ENCODE measurements at places on chromosomes 2 and 18.

DNA sequence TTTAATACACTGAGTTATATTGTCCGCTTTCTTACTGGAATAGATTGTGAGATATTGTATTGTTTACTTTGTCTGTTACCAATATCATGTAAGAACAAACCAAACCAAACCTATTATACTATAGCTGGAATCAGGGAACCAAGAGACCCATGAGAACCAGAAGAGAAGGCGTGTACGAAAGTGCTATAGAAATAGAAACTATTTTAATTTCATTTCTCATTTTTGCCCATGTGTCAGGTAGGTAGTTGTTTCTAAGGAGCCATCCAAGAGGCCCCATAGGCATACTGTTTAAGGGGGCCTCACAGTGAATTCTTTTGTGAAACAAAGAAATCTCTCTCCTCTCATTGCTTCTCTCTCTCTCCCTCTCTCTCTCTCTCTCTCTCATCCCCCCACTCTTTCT lies 363.6 kb downstream of the RNF144A start:
- H3K4me3 ChIP-seq: no peak overlapping the region
- H3K36me3 ChIP-seq: no peaks in the 10 kb centered on the region
- peaks cover 2% of the 10 kb centered on the region for H3K27me3 ChIP-seq
- H3K27ac ChIP-seq: no peak overlapping the region

DNA sequence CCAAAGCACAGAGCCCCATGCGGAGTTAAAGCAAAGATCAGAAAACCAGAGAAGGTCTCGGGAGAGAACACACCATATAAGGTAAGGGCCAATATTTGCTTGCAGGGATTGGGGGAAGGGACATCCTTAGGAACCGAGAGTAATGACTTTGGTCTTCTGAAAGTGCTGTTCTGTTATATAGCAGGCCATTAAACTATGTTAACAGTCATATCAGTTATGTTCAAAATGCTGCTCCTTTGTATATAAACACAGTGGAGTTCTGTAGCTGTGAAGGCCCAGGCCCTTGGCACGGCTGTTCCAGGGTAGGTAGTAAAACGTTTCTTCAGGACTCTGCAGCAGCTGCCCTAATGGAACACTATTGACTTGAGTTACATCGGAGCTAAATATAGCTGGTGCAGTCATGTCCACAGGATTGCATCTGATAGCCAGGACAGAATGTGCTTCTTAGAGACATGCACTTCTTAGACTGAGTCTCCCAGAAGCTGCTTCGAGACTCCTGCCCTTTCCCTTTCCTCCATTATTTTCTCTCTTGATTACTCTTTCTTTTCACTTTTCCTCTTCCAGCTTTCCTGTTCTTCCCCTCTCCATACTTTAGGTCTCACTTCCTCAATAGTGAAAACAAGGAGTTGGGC lies 122.4 kb downstream of the SETBP1 start:
- H3K4me1 ChIP-seq: peaks cover 96% of the 10 kb centered on the region
- H3K36me3 ChIP-seq: peaks cover 43% of the 10 kb centered on the region
- no peak overlapping the region for H3K27ac ChIP-seq
- H3K4me3 ChIP-seq: no peak overlapping the region

DNA sequence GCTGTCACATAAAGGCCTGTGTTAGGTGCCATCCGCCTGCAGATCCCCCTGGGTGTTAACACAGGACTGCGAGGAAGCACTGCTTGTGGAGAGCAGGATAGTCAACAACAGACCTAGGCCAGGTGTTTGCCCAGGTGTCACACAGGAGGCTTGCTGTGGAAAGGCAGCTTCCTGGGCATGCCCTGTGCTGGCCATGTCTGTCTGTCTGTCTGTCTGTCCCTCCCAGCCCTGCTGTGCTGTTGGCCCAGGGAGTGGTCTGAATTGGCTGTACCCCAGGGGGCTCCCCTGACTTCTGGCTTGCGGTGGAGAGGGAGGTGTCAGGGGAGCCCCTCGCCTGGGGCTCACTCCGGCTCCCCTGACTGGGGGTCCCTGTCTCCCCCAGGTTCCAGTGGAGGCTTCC lies 53.2 kb downstream of the SH3BP4 start:
- no peaks in the 10 kb centered on the region for H3K4me1 ChIP-seq
- no peaks in the 10 kb centered on the region for H3K27me3 ChIP-seq
- DNase-seq: no peak
- no peak overlapping the region for H3K4me3 ChIP-seq
- H3K36me3 ChIP-seq: no peaks in the 10 kb centered on the region
- no peak overlapping the region for H3K27ac ChIP-seq

- peaks cover 44% of the 10 kb centered on the region for H3K4me1 ChIP-seq
- peak; percentile 31 for DNase-seq
- peak overlapping the region; percentile 74 for H3K27ac ChIP-seq
- H3K36me3 ChIP-seq: peaks cover 9% of the 10 kb centered on the region
- H3K27me3 ChIP-seq: peaks cover 3% of the 10 kb centered on the region
- peak overlapping the region; percentile 93 for H3K4me3 ChIP-seq
These were observed 583 bp downstream of the CERS6 start for GRCh38 chr2:168456521-168457189.

DNA sequence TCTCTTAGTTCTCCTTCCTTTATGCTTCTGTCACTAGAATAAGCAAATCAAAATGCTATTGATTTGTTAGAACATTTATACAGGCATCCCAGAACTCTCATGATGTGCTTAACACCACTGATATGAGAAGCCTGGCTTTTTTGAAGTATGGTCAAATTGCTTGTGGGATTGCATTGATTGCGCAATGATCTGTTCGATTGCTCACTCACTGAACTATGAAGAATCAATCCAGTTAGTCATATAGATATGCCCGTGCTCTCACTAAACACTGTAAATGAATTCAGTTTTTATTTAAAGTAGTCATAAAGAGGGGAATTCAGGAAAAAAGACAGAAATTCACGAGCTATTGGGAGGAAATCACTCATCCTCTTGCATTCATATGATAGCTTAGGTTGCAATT lies 1237.8 kb downstream of the SUCLG1 start:
- no peak for DNase-seq
- H3K27me3 ChIP-seq: no peaks in the 10 kb centered on the region
- H3K27ac ChIP-seq: no peak overlapping the region
- H3K36me3 ChIP-seq: no peaks in the 10 kb centered on the region
- no peak overlapping the region for H3K4me3 ChIP-seq

DNA sequence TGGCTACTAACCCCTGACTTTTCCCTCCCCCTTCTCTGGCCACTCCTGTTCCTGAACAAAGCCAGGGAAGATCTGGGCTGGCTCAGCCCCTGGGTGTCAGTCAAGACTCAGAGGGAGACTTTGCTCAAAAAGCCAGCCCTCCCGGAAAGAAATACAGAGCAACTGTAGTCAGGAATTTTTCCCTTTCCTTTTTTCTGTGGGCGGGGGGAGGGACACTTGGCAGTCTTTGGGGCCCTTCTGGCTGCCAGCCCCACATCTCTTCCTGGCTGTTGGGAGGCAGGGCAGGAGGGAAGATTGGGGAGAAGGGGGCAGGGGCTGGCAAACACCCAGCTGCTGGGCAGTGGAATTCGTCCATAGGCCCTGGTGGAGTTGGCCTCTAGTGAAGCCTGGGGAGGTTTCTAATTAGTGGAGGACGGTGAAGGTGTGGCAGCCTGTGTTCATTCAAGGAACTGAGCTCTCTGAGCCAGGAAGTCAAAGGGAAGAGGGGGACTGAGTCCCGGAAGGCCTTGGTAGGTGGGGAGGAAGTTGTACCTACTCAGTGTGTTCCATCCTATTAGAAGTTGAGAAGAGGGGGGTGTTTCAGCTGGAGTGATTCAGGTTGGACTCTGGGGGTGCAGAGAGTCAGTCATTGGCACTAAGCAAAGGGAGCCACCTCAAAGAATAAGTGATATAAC lies 10.9 kb downstream of the IGFBP2 start:
- H3K27ac ChIP-seq: no peak overlapping the region
- H3K36me3 ChIP-seq: no peaks in the 10 kb centered on the region
- no peaks in the 10 kb centered on the region for H3K27me3 ChIP-seq
- peaks cover 11% of the 10 kb centered on the region for H3K4me1 ChIP-seq

- H3K36me3 ChIP-seq: peaks cover 2% of the 10 kb centered on the region
- H3K27ac ChIP-seq: no peak overlapping the region
- peaks cover 40% of the 10 kb centered on the region for H3K4me1 ChIP-seq
- H3K27me3 ChIP-seq: peaks cover 10% of the 10 kb centered on the region
- no peak for DNase-seq
These were observed 118.8 kb downstream of the ZNF516 start for GRCh38 chr18:76376225-76376624.

DNA sequence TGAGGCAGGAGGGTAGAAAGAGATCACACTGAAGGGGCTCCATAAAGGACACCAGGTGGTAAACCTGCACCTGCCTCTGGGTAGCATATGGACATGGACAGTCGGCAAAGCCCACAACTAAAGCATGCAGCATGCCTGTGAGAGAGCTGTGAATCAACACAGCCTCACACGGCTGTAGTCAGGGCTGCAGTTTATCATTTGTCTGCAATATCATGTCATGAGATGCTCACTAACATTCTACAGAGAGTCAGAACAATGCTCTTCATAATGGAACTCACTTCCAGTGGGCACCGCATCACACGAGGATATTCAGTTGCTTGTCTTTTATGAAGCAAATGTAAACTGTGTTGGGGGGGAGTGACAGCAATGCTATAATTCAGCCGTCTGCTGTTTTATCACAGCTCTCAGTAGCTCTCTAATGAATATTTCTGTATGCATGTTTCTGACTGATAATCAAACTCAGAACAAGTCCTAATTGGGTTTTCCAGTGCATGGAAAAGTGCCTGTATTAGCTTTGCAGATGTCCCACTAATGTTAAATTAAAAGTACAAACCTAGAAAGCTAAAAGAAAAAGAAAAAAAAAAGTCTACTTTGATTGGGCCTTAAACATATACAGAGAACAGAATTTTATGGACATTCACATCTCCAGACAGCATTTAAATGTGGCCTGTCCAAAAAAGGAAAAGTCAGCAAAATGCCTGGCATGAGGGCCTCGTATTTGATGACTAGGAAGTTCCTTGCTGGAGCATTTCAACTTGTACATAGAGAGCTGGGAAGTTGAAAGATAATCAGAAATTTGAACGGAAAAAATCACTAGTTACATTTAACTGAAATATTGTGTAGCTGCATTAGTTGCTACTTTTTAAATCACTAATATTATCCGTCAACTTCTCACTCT lies 406.1 kb upstream of the SOX11 start:
- H3K4me3 ChIP-seq: no peak overlapping the region
- no peak overlapping the region for H3K27ac ChIP-seq
- DNase-seq: no peak
- no peaks in the 10 kb centered on the region for H3K27me3 ChIP-seq

- no peak for DNase-seq
- H3K4me1 ChIP-seq: no peaks in the 10 kb centered on the region
- H3K36me3 ChIP-seq: no peaks in the 10 kb centered on the region
- peaks cover 3% of the 10 kb centered on the region for H3K27me3 ChIP-seq
- H3K27ac ChIP-seq: no peak overlapping the region
These were observed 53.2 kb upstream of the CCDC85A start for GRCh38 chr2:56130463-56131070.

DNA sequence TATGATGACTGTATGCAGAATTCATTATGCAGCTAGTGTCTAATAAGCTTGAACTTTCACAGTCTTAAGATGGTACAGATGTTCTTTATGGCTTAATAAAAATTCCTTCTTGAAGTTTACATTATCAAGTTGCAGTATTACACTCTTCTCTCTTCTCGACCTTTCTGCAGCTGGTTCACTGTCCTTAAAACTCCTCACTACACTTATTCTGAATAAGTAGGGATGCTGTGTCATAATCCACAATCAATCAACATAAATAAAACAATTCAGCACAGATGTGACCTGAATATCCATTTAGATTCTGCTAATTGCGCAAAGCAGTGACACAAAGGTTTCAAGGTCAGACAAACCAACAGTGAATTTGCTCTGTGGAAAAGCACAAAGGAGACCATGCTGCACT lies 356.8 kb downstream of the SUCLG1 start:
- no peak overlapping the region for H3K4me3 ChIP-seq
- H3K4me1 ChIP-seq: no peaks in the 10 kb centered on the region
- no peak for DNase-seq
- no peak overlapping the region for H3K27ac ChIP-seq

GRCh38 chr2:181128199-181128598 lies 147.8 kb downstream of the UBE2E3 start:
- H3K4me1 ChIP-seq: peaks cover 79% of the 10 kb centered on the region
- no peaks in the 10 kb centered on the region for H3K27me3 ChIP-seq
- peak overlapping the region; percentile 15 for H3K4me3 ChIP-seq
- peaks cover 19% of the 10 kb centered on the region for H3K36me3 ChIP-seq

GRCh38 chr2:64820901-64821300 lies 167.2 kb upstream of the SERTAD2 start:
- H3K27ac ChIP-seq: no peak overlapping the region
- DNase-seq: no peak
- peaks cover 2% of the 10 kb centered on the region for H3K27me3 ChIP-seq
- peaks cover 9% of the 10 kb centered on the region for H3K36me3 ChIP-seq
- no peak overlapping the region for H3K4me3 ChIP-seq
- peaks cover 33% of the 10 kb centered on the region for H3K4me1 ChIP-seq

- H3K4me3 ChIP-seq: no peak overlapping the region
- no peaks in the 10 kb centered on the region for H3K4me1 ChIP-seq
- H3K27ac ChIP-seq: no peak overlapping the region
- no peak for DNase-seq
- H3K36me3 ChIP-seq: no peaks in the 10 kb centered on the region
These were observed 1068.2 kb upstream of the ACVR2A start for GRCh38 chr2:146776596-146776995.

DNA sequence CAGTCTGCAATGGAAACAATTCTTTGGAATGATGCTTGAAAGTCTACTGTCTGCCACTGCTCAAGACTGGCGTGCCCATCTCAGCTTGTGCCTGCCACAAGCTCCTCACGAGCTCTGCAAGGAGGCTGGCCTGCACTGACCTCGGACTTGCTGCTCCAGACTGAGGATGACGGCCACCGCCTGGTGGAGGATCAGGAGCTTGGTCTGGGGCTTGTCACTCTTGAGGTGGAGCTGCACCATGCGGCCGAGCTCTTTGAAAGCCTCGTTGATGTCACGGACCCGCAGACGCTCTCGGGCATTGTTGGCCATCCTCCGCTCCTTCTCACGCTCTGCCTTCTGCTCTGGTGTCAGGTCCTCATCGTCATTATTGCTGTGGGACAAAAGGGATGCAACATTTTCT lies 269.4 kb upstream of the CCDC68 start:
- DNase-seq: no peak
- no peaks in the 10 kb centered on the region for H3K4me1 ChIP-seq
- H3K36me3 ChIP-seq: no peaks in the 10 kb centered on the region
- no peak overlapping the region for H3K27ac ChIP-seq
- no peaks in the 10 kb centered on the region for H3K27me3 ChIP-seq

GRCh38 chr2:206700156-206700555 lies 18.0 kb downstream of the DYTN start:
- H3K4me1 ChIP-seq: peaks cover 5% of the 10 kb centered on the region
- no peak overlapping the region for H3K4me3 ChIP-seq
- peaks cover 14% of the 10 kb centered on the region for H3K27me3 ChIP-seq

DNA sequence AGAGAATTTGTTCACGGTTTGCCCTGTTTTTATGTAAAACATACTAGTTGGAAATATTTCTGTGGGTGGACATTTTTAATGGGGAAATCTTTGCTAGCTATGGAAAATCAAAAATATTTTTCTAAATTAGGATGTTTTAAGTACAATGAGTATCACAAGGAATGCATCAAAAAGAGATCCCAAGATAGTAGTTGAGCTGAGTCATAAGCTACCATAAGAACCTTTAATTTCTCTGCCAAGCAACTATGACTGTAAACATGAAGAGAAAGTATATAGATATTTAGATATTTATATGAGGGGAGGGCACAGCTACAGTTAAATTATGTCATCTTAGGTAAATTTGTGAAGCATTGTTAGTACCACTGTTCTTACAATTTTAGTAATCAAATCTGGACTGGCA lies 646.2 kb downstream of the XIRP2 start:
- H3K27ac ChIP-seq: no peak overlapping the region
- no peak for DNase-seq
- no peaks in the 10 kb centered on the region for H3K36me3 ChIP-seq
- H3K4me3 ChIP-seq: no peak overlapping the region
- no peaks in the 10 kb centered on the region for H3K4me1 ChIP-seq
